Stimulated activated CD4-positive, alpha-beta T cell treated with anti-CD3 and anti-CD28 coated beads, TNF-alpha, amount 100 ng/mL, for 48 hours (primary cell): ENCODE measurements at places on chromosomes 1 and 21.

DNA sequence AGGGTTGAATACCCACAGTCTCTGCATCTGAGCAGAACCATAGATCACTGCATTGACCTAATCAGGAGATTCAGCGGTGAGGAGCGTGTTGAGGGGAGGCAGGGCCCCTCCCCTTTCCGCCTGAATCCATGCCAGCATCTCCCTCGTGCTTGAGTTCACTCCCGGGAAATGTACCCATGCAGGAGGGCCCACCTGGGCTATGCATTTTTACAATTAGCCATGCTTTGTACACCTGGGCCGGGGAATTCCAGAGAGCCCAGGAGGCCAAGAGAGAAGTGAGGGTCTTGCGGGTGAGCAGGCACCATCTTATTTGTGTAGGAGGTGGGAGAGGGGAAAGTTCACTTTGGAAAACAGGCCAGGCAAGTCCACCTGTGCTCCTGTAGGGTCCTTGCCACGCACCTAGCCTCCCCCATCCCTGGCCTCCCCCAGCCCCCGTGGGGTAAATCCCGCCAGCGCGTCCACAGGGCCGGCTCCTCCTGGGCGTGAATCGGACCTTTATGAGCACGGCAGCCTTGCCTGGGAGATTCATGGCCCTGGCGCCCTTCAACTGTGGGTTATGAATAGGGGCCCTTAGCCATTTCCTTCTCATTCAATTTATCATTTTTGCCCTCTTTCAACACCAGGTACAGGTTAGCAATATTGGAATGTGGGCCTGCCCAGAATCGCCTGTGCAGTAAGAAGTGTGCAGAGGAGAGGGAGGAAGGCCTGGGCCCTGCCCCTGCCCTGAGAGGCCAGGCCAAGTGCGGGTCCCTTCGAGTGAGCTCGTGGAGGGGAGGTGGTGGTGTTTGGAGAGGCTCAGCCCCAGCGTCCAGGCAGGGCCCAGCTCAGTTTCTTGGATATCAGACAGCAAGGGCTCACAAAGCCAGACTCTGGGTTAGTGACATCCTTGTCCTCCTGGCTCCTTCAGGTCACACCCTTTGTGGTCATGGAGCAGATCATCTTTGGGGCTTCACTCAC, 84.4 kb upstream of the ACTRT2 start:
- DNase-seq = no peak

DNA sequence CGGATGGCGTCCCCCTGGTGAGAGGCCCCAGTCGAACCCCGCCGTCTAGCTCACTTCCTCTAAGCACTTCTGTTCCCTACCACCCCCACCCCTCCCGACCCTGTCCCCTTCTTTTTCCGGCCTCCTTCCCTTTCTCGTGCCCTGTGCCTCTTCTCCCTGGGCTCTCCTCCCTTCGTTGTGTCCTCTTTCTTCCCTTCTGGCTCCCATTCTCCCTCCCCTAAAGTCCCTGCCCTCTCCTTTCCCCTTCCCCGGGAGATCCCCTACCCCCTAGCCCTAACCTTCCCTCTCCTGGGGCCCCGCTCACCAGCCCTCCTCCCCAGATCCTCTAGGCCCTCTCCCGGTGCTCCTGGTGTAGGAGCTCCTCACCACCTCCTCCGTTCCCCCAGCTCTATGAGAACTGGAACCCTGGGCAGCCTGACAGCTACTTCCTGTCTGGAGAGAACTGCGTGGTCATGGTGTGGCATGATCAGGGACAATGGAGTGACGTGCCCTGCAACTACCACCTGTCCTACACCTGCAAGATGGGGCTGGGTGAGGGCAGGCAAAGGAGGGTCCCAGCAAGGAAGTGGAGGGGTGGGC, 15.9 kb downstream of the BCAN start:
- DNase-seq = no peak

DNA sequence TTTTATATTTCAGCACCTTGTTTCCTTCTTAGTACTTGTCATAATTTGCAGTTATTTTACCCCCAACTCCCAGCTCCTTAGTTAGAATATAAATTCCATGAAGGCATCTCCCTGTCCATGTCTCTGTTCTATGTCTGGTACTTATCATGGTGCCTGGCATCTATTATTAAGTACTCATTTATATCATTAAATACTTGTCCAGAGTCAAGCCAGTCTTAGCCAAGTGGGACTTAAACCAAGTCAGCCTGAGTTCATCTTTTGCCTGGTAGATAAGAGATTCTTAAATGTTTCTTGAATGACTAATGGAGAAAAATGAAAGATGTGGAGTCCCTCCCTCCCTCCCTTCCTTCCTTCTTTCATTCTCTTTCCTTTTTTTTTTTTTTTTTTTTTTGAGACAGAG, 9.4 kb downstream of the SLC25A44 start:
- DNase-seq = no peak

- no peak for DNase-seq
Observed at GRCh38 chr21:37855647-37856625, 60.3 kb downstream of the KCNJ6 start.

DNA sequence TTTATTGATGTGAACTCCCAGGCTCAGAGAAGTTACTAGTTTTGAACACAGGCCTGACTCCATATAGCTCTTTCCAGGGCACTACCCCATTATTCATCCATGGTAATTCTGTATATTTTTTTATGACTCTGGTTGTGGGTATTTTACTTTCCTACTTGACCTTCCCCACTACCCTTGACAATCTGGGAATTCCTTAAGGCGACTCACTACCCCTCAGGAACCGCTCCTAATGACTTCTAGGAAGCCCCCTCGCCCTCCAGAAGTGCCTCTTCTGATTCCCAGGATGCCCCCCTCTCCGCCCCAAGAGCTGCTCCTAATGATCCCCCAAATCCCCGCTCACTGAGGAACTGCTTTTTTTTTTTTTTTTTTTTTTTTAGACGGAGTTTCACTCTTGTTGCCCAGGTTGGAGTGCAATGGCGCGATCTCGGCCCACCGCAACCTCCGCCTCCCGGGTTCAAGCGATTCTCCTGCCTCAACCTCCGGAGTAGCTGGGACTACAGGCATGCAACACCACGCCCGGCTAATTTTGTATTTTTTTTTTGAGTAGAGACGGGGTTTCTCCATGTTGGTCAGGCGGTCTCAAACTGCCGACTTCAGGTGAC, 972 bp upstream of the KDM4A start:
- DNase-seq = no peak

DNA sequence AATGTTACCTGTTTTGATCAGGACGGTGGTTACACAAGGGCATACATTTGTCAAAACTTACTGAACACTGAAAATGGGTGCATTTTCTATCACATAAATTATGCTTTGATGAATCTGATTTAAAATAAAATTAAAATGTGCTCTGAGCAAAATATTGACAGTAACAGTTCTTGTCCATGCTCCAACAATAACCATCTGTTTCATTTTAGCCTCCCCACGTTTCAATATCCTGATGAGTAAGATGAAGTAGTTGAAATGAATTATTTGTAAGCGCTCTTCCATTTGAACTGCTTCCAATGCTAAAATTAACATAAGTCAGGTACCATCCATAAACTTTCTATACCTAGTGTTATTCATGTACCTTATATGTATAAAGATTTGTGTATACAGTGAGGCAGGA, 365.4 kb downstream of the LTN1 start:
- no peak for DNase-seq

DNA sequence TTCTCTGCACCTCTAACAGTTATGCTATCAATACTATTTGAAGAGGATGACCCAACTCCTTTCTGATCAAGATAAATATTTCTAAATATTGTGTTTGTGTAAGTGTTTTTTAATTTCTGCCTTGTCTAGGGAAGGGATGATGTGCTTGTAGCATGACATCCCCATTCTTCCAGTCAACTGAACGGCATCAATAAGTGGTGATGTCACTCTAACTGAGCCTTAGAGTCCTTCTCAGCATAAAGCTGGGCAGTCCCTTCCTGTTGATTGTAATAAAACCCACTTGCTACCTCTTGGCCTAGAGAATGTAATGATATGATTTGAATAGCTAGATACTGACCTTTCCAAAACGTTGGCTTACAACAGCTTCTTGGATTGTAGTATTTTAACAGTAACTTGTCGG, 52.5 kb upstream of the KCNJ6 start:
- no peak for DNase-seq

- DNase-seq = no peak
Observed at GRCh38 chr1:109763646-109764415, at the start of gene EPS8L3. Gene EPS8L3 (minus strand): TSS chr1:109763923. CDS start chr1:109761749, 2,174 bp downstream.

- no peak for DNase-seq
Observed at GRCh38 chr1:183651612-183652011, 1.5 kb downstream of the APOBEC4 start.

GRCh38 chr1:14606632-14607031, 8.1 kb downstream of the KAZN start:
- no peak for DNase-seq

DNA sequence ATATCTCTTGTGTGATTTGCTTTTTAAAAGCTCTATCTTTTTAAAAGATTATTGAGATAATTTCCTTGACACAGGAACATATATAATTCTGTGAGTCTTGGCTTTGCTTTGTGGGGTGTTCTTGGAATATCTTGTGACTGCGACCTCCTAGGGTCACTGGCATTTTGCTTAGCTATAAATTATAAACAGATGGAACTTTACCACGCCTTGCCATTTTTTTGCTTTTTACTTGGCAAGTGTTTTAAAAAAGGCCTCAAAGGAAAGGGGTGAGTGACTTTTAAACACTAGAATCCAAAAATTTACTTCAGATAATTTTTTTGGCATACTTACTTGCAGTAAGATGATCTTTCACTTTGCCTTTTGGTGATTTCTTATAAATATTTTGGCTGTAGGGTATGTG, 43.6 kb downstream of the ALG6 start:
- no peak for DNase-seq

GRCh38 chr1:3612123-3612522, 815 bp upstream of the MEGF6 start:
- no peak for DNase-seq

- peak; percentile 24 for DNase-seq
Observed at GRCh38 chr1:150973836-150974579, 627 bp downstream of the CERS2 start.

- DNase-seq = no peak
Observed at GRCh38 chr1:200245473-200245872, 164.4 kb downstream of the ZNF281 start.

DNA sequence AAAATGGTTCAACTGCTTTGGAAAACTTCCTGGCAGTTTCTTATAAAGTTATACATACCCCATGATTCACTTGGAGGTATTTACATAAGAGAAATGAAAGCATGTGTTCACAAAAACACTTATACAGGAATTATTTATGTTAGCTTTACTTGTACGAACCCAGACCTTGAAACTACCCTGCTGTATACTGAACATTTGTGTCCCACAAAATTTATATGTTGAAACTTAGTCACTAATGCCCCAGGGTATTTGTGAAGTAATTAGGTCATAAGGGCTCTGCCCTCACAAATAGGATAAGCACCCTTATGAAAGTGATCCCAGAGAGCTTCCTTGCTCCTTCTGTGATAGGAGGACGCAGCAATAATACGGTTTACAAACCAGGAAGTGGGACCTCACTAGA, 42.7 kb upstream of the B3GALT2 start:
- no peak for DNase-seq

GRCh38 chr1:46587069-46587468, 17.0 kb downstream of the MKNK1 start:
- DNase-seq = no peak

DNA sequence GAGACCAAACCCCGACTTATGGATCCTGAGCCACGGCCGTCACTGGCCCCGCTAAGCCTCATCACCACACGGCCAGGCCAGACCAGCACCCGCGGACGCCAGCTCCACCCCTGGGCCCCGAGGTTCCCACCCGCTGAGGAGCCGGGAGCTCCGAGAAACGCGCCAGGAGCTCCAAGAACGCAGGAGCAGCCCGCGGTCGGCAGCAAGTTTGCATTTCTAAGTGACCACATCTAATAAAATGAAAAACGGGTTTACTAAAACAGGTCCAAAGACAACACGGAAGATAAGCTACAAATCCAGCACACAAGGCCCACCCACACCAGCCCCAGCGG, 8.1 kb upstream of the C1QTNF12 start:
- DNase-seq = no peak

DNA sequence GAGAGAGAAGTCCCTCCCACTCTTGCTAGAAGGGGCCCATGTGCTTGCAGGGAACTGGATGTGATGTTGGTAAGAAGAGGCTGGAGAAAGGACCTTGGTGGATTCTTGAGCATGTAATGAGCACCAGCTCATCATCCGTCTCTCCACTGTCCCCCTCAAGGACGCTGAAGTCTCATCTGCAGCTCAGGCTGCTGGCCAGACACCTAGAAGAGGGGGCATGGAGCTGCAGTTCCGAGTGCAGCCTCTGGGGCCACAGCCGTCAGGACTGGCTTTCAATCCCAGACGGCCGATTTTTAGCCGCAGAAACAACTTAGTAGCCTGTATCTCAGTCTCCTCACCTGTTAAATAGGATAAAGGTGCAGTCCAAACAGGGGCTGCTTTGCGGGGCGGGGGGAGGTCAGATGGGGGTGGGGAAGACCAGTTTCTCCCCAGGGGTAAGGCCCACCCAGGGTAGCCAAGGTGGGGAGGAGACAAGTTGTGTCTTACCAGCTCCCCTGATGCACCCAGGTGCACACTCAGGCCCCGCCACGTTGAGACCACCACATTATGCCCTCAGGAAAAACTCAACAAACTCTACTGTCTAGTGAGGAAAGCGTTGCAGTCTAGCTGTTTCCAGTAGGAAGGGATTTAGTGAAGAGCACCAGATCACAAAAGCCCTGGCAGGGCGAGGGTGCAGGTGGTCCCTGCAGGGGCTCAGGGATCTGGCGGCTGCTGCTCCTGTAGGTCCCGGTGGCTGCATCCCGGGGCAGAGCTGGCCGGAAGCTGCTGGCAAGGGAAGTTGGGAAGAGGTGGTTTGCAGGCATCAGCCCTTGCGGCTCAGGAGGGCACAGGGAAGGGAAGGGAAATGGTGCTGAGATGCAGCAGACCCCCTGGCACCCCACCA, 29.5 kb downstream of the LDLRAP1 start:
- DNase-seq = peak; percentile 61

GRCh38 chr21:42308914-42309752, 6.1 kb downstream of the TFF3 start:
- no peak for DNase-seq

DNA sequence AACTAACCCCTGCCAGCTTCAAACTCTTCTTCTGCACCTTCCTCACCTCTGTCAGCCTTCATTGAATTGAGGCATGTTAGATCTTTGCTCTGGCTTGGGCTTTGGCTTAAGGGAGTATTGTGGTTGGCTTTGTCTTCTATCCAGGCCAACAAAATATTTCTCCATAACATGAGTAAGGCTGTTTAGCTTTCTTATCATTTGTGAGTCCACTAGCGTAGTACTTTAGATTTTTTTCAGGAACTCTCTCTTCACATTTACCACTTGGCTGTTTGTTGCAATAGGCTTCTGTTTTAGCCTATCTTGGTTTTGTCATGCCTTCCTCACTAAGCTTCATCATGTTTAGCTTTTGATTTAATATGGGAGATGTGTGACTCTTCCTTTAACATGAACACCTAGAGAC, 417.5 kb downstream of the NCAM2 start:
- DNase-seq = no peak
